ENCODE measurements at places on chromosomes 2 and 18.
A peak's percentile ranks its signal among the peaks of the same experiment; 100 is the strongest.

GRCh38 chr2:240569523-240569997, 1.3 kb downstream of the RNPEPL1 start:
- DNase-seq = no peak

GRCh38 chr18:293536-293935, 25.7 kb upstream of the THOC1 start:
- peak; percentile 32 for DNase-seq

- DNase-seq = peak; percentile 67
Measured at GRCh38 chr18:12741351-12741750, 38.5 kb downstream of the PSMG2 start.

DNA sequence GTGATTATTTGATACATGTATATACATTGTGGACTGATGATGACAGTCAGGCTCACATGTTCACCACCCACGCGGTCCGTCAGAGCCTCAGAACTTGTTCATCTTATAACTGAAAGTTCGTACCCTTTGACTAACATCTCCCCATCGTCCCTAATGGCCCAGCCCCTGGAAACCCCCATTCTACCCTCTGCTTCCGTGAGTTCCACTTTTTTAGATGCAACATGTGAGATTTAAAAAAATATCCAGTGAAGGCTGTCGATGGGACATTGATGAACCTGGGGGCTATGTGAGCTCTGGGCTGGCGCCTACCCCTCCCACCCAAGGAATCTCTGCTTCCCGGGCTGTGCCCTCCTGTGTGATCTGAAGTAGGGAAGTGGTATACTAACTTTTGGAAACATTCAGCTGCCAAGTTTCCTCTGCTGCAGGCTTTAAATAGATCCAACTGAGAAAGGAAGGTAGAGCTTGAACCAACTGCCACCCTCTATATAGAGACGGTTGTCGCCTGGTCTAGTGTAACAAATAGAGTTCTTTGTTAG, 163.8 kb downstream of the FAM210A start:
- no peak for DNase-seq

GRCh38 chr18:12960395-12960794, 12.6 kb downstream of the SEH1L start:
- no peak for DNase-seq

GRCh38 chr2:239014458-239015217, 166.8 kb downstream of the TWIST2 start:
- no peak for DNase-seq

GRCh38 chr2:25431604-25432003, 89.9 kb upstream of the DNMT3A start:
- no peak for DNase-seq

- DNase-seq = no peak
Measured at GRCh38 chr2:119113489-119113770, 45.1 kb downstream of the C1QL2 start.

DNA sequence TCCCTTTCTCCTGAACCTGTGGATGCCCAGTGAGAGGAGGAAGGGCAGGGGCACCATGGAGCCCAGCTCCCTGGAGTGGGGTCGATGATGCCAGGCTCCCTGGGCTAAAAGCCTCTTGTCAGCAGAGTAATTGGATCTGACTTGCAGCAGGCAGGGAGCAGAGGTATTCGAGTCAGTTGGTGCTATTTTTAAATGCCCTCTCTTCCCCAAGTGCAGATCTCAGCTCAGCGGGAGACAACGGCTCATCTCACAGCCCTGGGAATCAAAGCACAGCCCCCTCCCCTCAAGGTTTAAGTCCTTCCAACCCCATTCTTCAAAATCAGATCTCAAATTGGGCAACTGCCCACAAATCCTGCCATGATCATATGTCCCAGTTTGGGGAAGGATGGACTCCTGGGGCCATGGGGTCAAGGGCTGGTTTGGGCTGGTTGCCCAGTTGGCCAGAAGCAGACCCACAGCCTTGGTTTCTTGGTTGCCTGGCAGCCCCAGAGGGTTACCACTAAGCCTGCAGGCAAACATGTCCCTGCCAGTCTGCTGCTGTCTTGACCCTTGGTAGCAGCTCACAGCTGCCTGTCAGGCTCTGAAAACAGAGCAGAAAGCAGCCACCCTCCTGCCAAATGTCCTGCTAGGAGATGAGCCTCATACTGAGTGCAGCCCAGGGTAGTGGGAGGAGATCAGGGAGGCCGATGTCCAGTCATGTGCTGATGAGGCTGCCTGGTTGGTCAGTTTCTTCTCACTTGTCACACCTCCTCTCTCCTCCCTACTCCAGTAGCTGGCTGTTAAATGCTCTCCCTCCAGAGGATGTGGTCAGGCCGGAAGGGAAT, 244.9 kb downstream of the LOXHD1 start:
- DNase-seq = peak; percentile 30

DNA sequence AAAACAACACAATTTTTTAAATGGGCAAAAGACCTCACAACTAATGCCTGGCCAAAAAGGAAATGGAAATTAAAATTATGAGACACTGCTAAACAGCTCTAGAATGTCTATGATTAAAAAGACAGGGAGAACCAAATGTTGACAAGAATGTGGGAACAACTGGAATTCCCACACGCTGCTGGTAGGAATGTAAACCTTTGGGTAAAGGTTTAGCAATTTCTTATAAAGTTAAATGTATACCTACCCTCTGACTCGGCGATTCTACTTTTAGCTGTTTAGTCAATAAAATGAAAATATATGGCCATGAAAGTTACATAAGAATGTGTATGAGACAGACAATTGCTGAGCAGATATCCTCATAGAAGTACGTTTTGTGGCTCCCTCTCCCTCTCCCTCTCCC, 60.9 kb downstream of the ATF2 start:
- DNase-seq = peak; percentile 63

DNA sequence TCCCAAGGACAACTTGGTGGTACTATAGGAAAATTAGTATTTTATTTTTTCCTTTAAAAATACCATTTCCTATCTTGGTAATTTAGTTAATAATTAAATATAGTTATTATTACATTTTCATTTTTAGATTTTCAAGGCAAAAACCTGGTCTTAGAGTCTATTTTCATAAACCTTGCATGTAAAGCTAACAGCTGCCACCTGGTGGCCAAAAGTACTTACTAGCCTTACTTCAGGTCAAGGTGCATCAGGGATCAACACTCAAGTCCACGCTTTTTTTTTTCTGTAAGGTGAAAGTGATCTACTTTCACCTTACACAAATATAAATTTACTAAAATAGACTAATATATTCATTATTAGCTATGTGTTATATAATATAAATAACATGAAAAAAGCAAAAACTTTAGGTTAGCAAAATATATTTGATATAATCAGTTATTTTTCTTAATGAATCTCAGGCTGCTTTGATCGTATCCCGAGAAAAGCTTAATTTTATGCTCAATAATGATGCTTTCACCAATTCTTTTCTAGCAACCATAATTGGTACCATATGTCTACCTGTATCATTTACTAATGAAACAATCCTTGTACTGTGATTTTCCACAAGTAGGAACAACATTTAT, 62.5 kb downstream of the RELCH start:
- peak; percentile 74 for DNase-seq

DNA sequence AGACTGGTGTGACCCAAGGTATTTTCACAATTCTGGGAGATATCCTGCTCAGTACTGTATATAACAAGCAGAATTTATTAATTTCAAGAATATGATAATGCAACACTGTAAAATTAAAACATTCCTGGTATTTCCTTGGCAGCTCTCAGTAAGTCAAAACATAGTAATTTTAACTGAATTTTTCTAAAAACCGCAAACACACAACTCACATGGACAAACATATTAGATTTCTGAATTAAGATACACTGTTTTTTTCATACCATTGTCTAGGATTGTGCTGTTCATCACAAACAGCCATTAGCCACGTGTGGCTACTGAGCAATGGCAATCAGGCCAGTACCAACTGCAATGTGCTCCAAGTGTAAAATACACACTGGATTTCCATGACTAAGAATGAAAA, 29.6 kb downstream of the LPIN2 start:
- no peak for DNase-seq

- no peak for DNase-seq
Measured at GRCh38 chr2:9811216-9811615, 32.1 kb upstream of the TAF1B start.

- no peak for DNase-seq
Measured at GRCh38 chr18:40452599-40452998, 1502.4 kb upstream of the PIK3C3 start.

DNA sequence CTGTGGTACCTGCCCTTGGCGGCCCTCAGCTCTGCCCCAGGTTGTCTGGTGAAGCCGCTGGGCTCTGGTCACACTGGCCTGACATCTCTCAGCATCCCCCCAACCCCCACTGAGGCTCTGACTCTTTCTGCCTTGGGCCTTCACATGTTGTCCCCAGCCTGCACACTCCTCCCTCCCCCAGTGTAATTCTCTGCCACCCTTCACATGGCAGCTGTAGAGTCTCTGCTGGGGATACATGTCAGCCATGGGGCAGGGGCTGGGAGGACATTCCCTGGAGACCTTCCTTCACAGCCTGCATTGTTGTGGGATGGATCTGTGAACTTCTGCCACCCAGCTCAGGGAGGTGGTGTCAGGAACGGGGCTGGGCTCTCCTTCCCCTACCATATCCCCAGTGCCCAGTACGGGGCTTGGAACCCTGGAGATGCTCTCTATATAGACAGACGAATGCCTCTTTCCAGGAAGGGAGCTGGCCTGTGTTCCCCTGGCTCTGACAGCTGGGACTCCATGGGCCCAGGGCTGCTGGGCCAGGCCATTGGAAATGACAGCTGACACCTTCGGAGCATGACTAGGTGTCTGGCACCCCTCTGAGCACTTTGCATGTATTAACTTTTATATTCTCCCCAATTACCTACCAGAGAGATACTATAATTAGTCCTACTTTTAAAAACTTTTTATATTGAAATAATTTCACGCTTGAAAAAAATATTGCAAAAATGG, 151.5 kb downstream of the INHBB start:
- no peak for DNase-seq

GRCh38 chr2:98473995-98474780, 29.5 kb downstream of the INPP4A start:
- no peak for DNase-seq

DNA sequence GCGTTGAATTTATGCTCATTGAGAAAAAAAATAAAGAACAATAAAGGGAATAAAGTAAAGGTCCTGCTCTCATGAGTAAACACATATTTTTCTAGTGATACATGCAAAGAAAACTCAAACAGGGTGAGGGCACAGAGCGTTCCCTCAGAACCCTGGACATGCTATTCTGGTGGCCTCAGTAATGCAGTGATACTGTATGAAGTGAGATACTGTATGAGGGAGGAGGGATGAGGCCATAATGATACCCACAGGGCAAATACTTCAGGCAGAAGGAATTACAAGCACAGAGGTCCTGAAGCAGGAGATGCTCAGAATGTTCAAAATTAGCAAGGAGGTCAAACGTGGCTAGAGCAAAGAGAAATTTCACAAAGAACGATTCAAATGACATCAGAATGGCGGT, 28.4 kb upstream of the RNU4ATAC start:
- no peak for DNase-seq

DNA sequence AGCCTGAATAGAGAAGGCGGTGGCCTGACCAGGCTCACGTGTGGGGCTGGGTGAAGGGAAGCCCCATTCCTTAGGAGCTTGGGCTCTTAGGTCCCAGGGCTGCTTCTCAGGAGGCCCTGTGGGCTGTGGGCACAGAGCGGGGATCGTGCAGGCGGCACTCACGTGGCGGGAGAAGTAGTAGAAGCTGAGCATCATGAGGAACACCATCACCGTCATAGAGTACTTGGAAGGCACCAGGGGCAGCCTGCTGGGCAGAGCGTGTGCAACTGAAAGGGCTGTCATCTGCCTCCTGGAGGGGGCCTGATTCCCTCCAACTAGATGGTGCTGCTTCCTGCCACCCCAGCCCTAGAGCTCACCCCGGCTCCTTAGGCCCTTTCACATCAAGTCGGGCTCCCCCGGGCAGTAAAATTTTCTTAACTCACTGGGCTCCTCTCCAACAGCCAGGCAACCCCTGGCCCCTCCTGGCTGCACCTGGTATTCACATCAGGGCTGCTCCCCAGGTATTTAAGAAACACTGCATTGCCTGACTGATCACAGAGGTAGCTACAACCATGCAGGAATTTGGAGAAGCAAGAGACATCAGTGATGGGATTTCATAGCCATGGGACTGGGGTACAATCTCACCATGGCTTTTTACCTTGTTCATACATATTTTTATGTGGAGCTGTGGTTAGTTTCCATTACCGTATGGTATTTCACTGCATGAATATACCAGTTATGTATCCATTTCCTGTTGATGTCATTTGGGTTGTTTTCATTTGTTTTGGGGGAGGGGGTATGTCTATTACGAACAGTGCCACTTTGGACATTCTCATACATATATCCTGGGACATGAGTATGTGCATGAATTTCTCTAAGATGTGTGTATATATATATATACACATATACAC, 32.9 kb downstream of the CENPO start:
- no peak for DNase-seq

- peak; percentile 87 for DNase-seq
Measured at GRCh38 chr2:142112757-142113221, 18.0 kb downstream of the LRP1B start.

DNA sequence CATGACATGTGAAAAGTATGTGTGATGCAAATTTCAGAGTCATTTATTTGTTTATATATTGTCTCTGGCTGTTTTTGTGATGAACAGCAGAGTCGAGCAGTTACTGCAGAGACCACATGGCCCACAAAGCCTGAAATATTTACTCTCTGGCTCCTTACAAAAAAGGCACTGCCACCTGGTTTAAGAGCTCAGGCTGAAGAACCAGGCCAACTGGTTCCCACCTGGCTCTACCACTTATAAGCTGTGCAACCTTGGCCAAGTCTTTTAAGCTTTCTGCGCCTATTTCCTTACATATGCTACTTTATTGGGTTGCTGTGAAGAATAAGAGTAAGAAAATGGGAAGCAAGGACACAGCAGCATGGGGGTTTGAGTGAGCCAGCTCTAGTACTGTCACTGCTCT, 207.6 kb downstream of the L3MBTL4 start:
- no peak for DNase-seq

DNA sequence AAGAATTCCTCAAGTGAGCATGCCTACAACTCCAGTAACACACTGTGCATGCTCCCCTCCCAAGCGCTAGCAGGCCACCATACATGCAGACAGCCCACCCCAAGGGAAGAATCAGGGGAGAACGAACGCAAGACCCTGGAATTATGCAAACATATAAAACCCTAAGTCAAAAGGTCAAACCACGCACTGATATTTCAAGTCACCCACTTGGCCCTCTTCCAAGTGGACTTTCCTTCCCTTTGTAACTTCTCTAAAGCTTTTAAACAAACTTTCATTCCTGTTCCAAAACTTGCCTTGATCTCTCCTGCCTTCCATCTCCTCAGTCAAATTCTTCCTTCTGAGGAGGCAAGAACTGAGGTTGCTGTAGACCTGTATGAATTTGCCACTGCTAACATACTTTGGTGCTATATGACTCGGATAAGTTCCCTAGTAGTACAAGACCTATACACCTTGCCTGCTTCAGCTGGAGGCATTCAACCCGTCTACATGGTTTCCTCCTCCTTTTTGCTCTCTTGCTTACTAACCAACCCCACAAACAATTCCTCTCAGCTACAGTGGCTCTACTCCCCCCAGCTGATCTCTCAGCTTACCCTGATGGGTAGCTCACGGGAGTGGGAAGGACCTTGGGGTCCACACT, 11.1 kb upstream of the RPIA start:
- no peak for DNase-seq
